ENCODE measurements at places on chromosomes 3 and 15.

DNA sequence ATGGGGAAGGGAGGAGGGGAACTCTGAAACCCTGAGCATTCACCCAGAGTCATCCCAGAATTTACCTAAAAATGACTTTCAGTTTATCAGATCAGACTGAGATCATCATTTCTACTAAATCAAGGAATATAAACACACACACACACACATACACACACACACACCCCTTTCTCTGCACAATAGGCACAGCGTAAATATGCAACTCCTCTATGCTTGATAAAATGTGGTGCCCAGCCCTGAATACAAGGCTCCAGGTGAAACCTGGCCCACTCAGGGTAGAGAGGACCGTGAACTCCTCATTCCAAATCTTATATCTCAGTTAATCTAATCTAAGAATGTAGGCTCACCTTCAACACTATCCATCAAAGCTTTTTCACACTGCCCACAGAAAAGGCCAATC lies 31.8 kb upstream of the SEC22A start:
- no peak for DNase-seq

DNA sequence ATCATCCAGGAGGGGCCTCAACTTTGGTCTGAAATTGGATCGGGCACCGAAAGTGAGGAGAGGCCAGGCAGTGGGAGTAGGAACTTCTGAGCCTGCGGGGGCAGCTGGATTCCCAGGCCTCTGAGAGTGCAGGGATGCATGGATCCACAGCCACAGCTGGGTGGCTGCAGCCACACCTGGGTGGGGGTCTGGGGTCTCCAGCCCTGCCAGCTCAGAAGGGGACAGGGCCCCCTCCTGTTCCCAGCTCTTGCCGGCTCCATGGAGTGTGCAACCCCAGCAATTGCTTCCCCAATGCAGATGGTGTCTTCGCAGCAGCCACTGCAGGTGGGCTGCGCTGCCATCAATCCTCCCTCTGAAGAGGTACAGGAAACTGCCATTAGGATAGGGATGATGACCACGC lies 123.7 kb downstream of the BCHE start:
- DNase-seq: no peak

GRCh38 chr3:135203026-135203425 lies 408.0 kb downstream of the EPHB1 start:
- no peak for DNase-seq

GRCh38 chr15:52232327-52232726 lies 41.1 kb upstream of the GNB5 start:
- no peak for DNase-seq

DNA sequence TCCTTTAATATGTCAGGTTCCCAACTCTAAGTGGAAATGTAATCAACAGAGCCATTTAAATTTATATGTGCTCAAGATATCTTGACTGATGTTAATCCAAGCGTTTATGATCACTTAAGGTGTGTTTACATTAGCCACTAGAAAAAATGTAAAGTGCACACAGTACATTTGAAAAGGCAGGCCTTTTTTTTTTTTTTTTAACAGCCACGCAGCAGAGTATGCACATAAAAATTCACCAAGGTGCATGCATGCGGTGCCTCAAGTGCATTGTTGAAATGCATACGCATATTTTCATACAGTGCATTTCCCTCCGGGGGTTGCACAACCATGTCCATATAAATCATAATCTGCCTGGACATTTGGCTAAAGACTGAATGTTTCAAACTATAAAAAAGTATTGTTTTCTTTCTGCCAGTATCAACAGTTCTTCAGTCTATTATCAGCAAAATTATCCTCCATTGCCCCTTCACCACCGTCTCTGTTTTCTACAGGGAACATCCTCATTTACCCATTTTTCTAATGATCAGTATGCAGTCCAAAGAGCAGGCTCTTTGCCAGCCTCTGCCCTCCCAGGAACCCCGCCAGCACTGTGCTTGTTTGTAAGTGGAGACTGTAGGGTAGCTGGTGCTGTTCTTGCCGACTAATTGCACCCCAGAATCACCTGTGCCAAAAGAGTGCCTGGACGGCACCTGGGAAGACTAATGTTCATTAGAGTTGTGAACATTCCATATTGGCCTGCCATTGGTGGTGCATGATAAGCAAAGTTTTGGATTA lies 611.2 kb upstream of the CFAP20DC start:
- DNase-seq: no peak

- DNase-seq: no peak
These were observed 514.6 kb upstream of the CNTN3 start for GRCh38 chr3:75129101-75129500.

DNA sequence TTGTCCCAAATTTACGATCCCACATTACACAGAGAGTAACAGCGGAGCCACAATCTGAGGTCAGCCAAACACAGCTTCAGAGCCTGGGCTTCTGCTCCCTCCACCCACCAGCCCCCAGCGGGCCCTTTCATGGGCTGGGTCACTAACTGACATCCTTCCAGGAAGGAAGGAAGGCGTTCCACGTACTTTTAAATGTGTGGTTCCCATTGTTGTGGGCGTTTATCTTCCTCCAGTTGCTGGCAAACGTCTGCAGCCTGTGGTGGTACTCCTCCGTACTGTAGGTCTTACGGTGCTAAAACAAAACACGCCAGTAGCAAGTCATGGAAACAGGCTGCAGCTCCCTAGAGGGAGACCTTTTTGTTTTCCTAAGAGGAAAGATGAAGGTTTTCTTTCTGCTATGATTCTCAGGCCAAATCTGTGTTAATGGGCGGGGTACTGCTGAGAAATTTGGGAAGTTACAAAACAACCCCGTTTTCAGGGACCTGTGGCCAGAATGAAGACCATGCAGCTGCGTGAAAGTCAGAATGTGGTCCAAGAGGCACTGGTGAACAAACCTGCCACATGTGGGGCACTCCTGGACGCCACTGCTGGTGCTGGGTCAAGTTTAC lies 7.6 kb downstream of the CTSH start:
- DNase-seq: no peak

DNA sequence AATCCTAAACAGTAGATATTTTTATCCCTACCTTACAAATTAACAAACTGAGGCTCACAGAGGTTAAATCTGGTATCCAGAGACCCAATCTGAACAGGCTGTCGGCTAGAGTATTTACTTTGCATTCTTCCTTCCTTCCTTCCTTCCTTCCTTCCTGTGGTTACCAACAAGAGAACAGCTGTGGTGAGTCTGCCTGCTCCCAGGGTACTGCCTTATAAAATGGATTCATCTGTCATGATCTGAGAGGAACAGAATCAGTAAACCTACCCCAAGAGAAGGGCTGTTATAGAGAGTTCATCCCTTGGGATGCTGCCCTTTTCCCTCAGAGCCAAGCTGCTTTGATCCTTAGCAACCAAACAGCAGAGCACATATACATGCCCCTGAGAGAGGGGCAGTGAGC lies 3.6 kb downstream of the GADL1 start:
- DNase-seq: no peak

GRCh38 chr3:173938159-173938558 lies 540.6 kb downstream of the NLGN1 start:
- DNase-seq: no peak

DNA sequence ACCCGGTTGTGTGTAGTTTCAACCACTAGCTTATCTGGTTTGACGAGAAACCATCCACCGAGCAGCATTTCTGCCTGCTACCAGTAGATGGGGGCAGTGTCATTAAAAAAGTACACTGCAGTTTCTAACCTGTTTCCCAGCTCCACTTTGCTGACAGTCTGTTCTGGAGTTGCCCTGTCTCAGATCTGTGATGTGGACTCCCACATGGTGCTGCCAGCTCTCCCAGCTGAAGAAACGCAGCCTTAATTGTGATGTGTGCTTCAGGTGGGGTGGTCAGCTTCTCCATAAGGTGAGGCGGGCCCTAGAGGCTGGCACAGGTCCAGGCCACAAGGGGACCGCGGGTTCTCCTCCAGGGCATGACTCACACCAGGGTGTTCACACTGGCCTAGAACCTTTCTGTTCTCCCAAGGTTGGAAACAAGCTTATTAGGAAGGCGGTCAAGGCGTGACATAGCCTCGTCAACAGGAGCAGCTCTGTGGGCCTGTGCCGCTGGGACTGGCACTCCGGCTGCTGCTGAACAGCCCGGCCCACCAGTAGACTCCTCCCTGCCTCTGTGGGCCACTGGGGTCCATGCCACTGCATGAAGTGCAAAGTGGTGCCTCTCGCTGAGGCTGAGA lies 2.9 kb upstream of the FAM43A start:
- peak; percentile 71 for DNase-seq

GRCh38 chr3:42742259-42742658 lies 30.8 kb downstream of the CCDC13 start:
- DNase-seq: no peak

- no peak for DNase-seq
These were observed 289.2 kb downstream of the KLF13 start for GRCh38 chr15:31615643-31616415.

DNA sequence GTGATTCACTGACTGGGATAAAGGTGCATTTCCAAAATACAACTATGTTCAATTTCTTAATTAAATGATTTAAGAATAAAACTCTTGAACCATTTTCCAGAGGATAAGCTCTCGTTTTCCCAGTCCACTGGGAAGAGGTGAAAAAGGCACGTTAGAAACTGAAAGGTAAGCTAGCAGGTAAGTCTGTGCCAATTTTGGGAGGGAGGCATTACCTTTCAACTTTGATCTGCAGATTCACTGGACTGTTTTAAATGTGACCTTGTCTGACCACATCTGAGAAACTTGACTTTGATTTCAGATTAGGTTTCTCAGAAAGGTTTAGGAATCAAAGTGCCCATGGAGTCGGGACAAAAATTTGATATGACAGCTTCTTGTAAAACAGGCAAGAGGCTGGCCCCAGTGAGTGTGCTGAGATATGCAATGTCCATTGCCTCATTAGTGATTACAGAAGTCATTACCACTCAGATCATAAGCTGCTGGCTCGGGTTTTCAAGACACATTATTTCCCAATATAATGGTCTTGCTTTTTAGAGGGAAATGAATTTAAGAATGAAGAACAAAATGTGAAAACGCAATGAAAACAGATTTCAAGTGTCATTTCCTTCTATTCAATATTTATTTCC lies 118.8 kb downstream of the ADAMTS9 start:
- no peak for DNase-seq

- no peak for DNase-seq
These were observed 7.7 kb downstream of the NR2F2 start for GRCh38 chr15:96338074-96338765.

GRCh38 chr3:50658416-50658815 lies 16.3 kb upstream of the DOCK3 start:
- DNase-seq: no peak

DNA sequence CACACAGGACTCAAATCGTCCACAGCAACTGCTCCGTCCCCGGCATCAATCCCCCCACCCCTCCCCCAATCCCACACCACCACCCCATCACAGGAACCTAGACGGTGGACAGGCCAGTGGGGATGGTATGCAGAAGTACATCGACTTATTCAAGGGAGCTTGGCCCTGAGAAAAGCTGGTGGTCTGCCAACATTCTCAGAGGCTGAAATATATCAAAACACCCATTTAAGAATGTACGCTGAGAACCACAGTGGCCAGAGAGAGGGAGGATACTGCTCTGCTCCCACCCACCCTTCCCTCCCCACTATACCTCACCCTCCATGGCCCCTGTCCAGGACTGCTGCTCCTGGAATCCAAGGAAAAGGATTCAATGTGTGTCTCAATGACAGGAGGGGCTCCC lies 12.4 kb upstream of the USP3 start:
- no peak for DNase-seq

DNA sequence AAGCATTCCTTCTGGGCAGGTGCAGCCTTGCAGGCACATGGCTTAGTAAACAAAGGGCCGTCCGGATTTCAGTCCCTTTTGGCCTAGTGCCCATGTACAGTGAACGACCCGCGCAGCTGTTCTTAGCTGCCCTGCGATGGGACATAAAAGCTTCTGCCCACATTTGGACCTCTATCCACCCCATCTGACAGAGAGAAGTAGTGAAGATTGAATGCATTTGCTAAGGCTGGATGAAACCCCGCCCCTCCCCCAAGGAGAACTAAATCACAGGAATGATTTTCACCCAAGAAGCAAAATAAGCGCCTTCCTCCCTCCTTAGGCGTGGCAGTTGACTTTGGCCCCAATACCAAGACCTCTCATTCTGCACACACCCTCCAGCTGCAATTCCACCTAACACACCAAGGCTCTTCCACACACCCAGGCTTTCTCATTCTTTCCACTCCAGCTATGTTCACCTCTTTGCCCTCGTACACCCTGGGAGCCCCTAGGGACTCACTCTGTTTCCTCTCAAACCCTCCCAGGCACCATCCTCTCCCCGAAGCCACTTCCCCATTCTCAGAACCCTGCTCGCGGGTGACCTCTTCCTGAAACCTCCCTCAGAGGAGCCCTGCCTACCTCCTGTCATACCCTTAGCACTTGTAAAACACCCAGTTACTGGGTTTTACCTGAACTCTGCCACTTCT lies 14.1 kb upstream of the HRH1 start:
- no peak for DNase-seq

DNA sequence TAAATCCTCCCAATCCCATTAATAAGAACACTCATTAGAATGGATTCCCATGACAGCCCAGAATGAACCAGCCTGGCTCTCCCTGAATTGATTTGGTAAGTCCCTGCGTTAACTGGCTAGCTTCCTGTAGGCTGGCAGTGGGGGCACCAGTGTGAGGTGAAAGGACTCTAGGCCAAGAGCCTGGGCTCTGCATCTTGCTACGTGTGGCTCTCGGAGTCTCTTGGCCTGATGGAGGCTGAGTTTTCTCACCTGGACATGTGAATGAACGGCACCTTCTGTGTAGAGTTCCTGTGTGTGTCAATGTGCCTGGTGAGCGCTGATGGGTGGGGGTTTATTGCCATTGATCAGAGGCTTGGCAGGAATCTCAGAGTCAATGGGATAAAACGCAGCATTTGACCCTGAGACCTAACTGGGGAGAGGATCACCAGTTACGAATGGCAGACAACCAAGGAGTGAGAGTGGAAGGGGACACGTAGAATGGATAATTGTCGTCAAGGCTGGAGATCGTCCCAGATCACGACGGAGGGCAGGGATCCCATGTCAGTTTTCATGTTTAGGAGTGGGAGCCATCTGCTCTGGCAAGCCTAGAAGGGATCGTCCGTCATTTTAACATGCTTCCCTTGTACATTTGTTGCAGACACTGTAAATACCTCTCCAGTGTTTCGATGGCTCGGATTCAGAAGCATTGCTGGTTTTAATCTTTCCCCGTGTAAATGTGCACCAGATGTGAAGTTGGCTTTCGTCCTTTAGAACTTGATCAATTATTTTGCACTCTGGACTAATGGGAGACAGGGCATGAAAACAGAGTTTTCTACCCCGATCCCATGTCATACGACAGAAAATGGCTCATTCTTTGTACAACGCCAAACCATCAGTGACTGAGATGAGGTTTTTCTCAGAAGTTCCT lies 9.0 kb upstream of the KLF13 start:
- no peak for DNase-seq

DNA sequence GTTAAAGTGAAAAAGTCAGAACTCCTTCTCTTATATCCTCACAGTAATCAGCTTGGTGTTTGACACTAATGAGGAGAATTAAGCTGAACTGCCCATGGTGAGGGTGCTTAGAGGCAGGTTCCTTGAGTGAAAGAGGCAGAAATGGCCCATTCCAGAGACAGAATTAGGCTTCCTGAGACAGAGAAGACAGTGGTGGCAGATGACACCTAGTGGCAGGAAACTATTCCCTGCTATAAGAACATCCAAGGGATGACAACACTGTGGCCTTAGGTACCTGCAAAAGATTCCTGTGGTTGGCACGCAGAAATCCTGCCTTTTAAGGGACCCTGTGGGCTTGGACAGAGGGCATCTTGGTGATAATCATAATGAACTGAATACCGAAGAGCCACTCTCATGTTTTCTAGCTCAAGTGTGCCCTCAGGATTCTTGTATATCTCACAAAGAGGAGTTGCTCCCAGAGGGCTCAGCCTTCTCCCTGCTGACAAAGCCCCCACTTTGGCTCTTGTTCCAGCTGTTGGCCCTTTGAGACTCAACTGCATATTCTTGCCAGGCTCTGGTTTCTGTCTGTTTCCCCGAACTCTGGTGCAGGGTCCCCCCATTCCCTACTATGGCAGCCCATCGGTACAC lies 56.0 kb downstream of the KBTBD12 start:
- no peak for DNase-seq

Measured in anterior cingulate cortex (tissue), 58 donors.